Immature natural killer cell (primary cell): ENCODE measurements at places on chromosomes 2 and 18.

- no peak for DNase-seq
Observed at GRCh38 chr2:25797620-25798488, 80.4 kb downstream of the ASXL2 start.

GRCh38 chr2:202657876-202658275 is 23.1 kb downstream of the FAM117B start:
- DNase-seq = no peak

DNA sequence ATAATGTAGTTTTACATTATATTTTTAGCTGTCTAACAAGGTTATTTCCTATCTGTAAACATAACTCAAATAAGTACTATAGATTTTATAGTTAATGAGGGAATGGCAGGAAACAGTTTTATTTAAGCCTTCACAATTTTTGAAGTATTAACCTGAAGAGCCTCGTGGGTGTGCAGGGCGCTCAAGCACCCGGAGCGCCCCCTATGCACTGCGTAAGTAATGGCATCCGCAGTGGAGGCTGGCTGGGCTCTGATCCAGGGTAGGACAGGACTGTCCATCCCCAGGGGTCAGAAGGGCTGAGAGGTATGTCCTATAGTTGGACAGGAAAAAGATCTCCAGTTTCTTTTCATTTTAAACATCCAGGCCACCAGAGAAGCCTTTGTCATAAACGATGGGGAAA is 8.2 kb upstream of the GBX2 start:
- no peak for DNase-seq

- DNase-seq = no peak
Observed at GRCh38 chr2:237979331-237979730, 12.5 kb downstream of the UBE2F start.

DNA sequence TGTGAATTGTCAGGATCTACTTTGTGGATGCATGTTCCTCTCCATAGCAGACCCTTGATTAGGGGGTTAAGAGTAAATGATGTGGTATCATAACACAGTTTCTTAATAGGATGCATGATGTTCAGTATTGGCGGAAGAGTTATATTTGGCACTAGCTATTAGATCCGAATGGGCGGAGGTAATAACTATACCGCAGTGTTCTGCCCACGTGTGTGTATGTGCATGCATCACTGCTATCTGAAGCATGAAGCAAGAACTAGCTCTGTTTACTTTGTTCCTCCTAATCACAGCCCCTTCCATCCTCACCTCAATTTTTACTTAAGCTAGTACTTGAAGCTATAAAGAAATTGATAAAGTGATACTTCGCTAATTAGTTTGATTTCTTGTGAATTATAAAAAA is 159.6 kb upstream of the NOSTRIN start:
- DNase-seq = no peak

DNA sequence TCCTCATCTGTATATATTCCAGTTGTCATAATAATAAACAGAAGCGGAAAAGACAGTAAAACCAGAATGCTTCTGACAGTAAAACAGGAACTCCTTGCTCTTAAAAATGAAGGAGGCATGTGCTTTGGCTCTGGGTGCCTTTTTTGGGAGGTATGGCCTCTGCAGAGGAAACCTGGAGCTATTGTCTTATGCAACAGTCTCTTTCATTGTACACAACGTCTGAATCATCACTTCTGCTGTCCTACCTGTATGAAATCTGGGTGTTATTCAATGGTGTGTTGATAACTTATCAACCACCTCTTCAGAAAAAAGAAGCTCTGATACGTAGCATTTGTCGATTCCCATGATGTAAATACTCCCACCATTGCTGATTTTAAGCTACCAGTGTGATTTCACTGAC is 64.8 kb downstream of the CDCA7 start:
- no peak for DNase-seq

DNA sequence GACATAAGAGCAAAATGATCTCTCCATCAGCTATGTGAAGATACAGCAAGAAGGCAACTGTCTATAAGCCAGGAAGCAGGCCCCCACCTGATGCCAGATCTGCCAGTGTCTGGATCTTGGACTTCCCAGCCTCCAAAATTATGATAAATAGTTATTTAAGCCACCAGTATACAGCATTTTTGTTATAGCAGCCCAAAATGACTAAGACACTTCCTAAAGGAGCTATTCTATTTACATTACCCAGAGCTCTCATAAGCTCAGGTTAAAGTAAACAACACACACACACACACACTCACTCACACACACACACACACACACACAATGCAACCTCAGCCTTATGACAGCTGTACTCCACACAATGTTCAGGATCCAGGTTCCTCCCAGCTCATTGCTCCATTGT is 5.7 kb upstream of the YPEL5 start:
- no peak for DNase-seq

- DNase-seq = no peak
Observed at GRCh38 chr2:173407176-173407575, 52.5 kb downstream of the CDCA7 start.

- DNase-seq = no peak
Observed at GRCh38 chr2:125942585-125943424, 713.2 kb upstream of the GYPC start.

- DNase-seq = no peak
Observed at GRCh38 chr2:169683425-169684134, 10.6 kb downstream of the CFAP210 start.

- no peak for DNase-seq
Observed at GRCh38 chr2:217996361-217996760, 6.4 kb downstream of the TNS1 start.

- DNase-seq = no peak
Observed at GRCh38 chr2:159454185-159454584, 162.2 kb downstream of the BAZ2B start.

DNA sequence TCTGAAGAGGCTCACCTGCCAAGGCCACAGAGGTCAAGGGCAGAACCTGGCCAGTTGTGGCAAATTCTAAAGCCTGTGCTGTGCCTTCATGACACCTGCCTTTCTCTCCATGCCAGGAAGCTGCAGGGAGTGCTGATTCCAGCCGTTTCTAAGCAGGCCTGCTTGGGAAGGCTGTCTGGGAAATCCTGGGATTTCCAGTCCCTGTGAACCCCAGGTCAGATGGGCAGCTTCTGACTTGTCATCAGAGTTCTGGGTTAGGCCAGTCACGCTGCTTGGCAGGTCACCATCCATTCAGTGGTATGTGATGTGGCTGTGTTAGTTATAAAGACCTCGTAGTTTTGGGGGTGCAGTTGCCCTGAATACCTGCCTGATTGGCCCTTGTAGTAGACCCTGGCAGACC is 70.7 kb upstream of the ALPP start:
- no peak for DNase-seq

GRCh38 chr2:30948130-30948529 is 140.9 kb upstream of the CAPN13 start:
- no peak for DNase-seq

DNA sequence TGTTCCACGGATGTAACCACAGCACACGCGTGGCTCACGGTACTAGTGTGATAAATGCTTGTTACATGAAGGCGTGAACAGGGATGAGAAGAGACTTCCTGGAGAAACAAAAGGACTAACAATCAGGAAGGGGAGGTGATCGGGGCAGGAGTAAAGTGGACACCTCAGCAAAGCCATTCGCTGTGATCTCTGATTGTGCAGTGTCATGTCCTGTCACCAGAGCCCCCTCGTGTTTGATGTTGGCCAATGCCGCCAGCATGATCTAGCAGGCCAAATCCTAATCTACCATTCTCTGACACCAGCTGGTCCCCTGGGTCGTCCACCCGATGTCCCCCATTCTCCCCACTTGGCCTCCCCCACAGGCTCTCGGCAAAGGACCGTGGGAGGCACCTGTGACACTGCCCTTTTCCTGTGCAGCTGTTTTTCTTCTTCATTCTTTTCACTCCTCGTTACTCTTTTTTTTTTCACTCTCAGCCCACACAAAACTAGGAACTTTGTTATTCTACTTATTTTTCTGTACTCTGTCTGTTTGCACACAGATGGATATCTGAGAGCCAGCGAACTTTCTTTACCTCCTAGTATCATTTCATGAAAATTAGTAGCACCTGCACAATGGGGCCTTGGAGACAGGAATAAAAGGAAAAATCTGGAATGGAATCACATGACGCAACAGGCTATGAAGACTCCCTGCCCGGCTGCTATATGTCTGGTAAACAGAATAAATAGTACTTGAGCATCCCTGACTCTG is 146.8 kb downstream of the TGIF1 start:
- DNase-seq = peak; percentile 57

DNA sequence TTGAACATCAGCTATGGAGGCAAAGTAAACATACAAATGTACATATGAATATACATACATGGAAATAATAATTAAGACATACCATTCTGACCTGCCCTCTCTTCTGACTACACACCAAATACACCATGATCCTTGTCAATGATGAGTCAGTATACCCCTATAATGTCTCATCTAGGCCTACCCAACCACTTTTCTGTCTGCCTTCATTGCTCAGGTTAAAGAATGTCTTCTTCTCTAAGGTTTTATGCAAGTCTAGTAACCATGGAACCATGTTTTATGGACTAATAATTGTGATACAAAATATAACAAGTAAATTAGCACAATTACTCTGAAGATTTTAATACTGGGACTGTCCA is 128.7 kb downstream of the NCKAP5 start:
- DNase-seq = no peak

DNA sequence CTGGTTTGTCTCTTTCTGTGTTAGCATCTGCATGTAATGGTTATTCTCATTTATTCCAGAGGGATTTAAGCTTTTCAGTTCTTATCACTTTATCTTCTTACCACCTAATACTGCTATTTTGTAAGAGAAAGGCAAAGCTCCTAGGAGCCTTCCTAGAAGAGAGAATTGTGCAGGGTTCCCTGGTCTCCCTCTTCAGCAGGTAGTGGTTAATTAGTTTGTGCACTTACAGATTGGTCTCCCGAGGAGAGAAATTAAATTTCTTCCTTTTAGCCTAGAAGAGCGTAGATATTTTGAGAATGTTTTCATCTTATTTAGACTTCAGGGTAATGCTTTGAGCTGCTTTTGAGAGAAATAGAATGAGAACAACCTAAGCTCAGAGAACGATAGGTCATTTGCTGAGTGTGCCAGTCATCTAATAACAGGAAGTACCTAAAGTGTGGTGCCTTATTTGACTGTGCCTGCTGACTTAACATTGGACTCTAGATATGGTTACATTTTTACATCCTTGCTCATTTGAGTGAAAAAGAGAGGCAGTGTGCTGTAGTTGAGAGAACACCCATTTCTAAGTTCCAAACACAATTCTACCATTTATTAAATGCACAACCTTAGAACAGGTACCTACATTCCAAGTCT is 651.4 kb downstream of the STK39 start:
- DNase-seq = no peak

- no peak for DNase-seq
Observed at GRCh38 chr18:6255886-6256285, 158.8 kb downstream of the L3MBTL4 start.

GRCh38 chr2:126857502-126857901 is 41.2 kb upstream of the TEX51 start:
- DNase-seq = no peak

GRCh38 chr2:21633466-21633865 is 509.7 kb downstream of the TDRD15 start:
- no peak for DNase-seq

- DNase-seq = no peak
Observed at GRCh38 chr2:128420776-128421175, 102.1 kb upstream of the HS6ST1 start.

DNA sequence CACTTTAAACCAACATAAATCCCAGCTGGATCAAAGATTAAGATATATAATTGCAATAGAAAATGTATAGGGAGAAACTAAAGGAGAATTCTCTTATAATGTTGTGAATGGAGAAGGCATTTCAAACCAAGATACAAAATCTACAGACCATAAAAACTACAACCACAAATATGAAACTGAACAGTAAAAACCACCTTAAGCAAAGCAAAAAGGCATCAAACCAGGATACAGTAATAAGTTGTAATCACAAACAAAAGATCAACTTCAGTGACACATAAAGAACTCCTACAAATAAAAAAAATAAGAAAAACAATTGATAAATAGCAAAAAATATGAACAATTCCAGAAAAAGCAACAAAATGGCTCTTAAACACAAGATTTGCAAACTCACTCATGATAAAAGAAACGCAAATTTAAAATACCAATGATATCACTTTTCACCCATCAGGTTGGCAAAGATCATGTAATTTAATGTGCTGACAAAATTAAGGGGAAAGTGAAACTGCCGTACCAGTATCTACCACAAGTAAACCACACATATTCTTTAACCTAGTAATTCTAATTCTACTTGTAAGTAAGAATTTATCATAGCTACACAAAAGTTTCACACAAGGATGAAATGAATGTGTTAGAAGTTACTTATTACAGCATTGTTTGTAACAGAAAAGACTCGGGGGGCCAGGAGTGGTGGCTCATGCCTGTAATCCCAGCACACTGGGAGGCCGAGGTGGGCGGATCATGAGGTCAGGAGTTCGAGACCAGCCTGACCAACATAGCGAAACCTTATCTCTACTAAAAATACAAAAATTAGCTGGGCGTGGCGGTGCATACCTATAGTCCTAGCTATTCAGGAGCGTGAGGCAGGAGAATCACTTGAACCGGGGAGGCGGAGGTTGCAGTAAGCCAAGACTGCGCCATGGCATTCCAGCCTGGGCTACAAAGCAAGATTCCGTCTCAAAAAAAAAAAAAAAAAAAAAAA is 101.9 kb downstream of the USP34 start:
- DNase-seq = peak; percentile 22

DNA sequence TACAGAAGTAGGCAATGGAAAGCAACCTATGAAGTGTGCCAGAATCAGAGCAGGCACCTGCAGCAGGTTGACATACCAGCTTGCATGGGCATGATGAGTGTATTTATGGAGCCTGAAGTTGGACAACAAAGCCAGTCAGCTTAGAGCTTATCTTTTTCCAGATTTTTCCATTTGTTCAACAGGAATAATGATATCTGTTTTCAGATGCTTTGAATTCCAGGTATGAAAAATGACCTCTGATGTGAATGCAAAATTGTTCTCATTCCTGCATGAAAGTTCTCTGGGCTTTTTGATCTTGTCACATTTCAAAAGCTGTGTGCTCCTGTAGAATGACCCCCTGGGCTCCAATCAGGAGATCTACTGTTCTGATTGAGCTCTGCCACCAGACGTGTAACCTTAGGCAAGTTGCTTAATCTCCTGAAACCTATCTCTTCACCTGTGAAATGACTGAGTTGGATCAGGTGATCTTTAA is 38.2 kb upstream of the VIT start:
- no peak for DNase-seq

GRCh38 chr2:190272457-190272842 is 47.2 kb downstream of the HIBCH start:
- no peak for DNase-seq

GRCh38 chr2:113878743-113879142 is 11.1 kb upstream of the ACTR3 start:
- DNase-seq = no peak

GRCh38 chr2:207362716-207363115 is 167.0 kb upstream of the CREB1 start:
- no peak for DNase-seq

DNA sequence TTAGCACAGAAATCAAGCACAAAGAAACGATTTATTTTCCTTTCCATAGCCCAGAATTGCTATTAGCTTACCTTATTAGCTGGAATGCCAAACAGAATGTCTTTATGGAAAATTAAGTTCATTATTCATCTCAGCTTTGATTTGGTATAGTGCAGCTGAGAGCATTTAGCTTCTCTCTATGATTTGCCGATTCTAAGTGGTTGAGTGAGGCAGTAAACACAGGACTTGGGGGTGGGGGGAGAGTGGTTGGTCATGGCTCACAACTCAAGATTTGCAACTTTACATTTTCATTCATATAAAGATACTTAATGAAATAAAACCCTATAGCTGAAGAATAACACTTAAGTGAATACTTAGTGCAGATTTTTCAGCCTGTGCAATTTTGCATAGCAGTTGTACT is 395.2 kb downstream of the TGIF1 start:
- DNase-seq = no peak
